ENCODE measurements at places on chromosomes 12 and 14.

DNA sequence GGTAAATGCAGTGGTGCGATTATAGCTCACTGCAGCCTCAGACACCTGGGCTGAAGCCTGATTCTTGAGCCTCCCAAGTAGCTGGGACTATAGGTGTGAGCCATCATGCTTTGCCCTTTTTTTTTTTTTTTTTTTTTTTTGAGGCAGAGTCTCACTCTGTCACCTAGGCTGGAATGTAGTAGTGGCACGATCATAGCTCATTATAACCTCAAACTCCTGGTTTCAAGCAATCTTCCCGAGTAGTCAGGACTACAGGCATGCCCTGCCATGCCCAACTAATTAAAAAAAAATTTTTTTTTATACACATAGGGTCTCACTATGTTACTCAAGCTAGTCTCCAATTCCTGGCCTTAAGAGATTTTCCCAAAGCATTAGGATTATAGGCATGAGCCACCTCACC, 6.9 kb downstream of the ATP2A2 start:
- DNase-seq, result no peak

DNA sequence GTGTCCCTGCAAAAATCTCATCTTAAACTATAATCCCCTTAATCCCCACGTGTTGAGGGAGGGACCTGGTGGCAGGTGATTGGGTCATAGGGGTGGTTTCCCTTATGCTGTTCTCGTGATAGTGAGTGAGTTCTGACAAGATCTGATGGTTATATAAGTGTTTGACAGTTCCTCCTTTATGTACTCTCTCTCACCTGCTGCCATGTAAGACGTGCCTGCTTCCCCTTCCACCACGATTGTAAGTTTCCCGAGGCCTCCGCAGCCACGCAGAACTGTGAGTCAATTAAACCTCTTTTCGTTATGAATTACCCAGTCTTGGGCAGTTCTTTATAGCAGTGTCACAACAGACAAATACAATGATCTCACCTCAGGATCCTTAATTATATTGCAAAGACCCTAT, 45.2 kb upstream of the MAP1LC3B2 start:
- DNase-seq, result no peak

DNA sequence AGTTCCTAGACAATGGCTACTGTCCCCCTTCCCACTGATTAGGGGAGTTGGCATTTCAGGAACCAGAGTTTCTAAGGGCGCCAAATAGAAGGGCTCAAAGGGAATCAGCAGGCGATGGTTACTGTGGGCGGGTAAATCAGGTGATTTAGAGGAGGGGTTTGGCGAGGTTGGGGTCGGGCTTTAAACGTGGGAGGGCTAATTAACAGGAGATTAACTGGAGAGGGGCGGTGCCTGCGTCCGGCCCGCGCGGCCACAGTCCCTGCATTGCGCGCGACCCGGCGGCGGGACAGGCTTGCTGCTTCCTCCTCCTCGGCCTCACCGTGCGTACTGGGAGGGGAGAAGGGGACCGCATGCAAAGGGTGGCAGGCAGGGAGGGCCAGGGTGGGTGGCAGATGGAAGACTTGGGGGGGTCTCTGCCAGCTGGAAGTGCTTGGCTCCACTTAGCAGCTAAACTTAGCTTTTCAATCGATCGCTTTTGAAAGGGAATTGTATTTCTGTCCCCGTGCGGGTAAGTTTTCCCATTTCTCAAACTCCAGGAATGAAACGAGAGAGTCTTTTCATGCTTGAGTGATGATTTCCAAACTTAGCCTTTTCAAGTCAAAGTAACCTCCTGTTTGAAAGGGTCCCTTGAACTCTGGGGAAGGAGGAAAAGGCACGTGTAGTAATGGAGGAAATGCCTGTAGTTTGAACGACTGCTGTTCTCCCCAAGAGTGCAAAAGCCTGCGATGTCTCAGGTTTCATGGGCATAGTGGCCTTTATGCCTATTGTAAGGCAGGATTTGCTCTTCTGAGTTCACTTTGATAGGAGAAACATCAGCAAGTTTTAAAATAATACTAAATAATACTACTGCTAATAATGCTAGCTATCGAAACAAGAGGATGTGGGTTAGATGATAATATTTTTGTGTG, at the start of gene MGST1:
MGST1 (plus strand) TSS at position 255 of the 908 bp plus-strand sequence. CDS start 6,608 bp downstream, outside the sequence.
- no peak for DNase-seq

DNA sequence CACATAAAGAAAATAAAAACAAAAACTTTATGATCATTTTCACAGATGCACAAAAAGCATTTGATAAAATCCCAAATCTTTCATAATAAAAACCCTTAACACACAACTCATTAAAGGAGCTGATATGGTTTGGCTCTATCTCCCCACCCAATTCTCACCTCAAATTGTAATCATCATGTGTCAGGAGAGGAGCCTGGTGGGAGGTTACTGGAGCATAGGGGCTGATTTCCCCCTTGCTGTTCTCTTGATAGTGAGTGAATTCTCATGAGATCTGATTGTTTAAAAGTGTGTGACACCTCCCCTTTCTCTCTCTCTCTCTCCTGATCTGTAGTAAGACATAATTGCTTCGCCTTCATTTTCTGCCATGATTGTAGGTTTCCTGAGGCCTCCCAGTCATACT, 790.7 kb downstream of the C12orf50 start:
- no peak for DNase-seq

DNA sequence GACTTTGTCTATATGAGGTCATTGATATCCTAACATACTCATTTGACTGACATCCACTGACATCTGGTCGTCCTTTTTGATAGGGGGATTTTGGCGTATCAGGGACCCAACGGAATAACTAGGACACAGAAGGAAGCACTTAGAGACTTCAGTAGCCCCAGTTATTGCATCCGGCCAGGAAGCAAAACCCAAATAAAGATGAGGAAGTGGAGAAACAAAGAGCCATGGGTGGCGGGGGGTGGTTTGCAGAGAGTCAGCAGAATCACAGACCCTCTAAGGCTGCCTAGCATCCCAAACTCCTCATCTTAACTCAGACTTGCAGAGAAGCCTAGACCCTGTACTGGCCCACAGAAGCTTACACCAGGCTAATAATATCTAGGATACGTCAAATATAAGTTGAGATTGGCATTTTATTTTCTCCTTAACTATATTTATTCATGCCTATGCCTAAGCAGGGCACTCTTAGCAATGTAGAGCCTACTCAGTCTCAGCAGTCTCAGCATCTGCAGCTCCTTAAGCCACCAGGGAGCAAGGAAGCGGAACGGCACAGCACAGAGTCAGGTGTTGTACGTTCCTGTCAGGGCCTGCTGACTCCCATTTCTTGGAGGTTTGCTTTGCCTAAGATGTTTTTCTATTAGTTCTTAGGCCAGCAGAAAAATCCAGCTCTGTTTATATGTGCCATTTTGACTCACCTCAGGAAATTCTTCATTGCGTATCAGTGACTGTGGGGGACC, 45.1 kb downstream of the KCNA1 start:
- no peak for DNase-seq

DNA sequence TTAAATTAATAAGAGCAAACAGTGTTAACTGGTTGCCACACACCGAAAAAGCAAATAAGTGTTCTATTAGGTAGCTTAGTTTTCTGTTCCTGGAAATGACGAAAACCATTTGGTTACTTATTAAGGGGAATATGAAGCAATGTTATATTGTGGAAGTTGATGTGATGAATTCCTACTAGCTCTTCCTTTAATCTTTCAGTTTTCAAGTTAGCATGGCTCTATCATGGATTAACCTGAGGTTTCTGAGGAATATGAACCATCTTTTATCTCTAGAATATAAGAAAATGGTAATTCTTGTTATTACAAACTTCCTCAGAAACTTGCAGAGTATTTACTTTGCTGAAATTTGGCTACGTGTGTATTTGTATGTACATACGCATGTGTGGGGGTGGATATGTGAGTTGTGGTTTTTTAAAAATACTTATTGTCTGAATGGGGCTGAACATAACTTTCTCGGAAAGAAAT, 245.7 kb downstream of the KCNC2 start:
- DNase-seq, result no peak

GRCh38 chr14:67641480-67641879, 21.8 kb downstream of the ARG2 start:
- DNase-seq, result no peak

DNA sequence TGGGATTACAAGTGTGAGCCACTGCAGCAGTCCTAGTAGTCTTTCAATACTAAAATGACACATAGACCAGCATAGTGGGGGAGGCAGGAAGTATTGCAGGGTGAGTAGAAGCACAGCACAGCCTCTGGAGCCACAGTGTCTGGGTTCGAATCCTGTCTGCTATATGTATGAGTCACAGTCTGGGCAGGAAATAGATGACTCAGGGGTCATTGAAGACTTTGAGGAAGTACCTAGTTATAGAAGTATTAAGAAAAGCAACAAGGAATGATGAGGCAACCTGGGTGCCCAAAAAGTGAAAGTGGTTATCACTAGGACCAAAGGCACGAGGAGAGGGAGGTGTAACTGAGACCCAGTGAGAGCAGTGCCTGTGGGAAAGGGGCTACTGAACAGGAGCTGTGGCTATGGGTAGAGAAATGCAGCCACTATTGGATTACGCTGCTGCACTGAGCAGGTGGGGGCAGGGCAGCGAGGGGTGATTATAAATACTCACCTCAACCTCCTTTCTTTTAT, 124.0 kb downstream of the PDE3A start:
- DNase-seq, result no peak

GRCh38 chr12:68189821-68190242, 30.3 kb upstream of the IFNG start:
- peak; percentile 16 for DNase-seq

- no peak for DNase-seq
Measured at GRCh38 chr12:19994968-19995367, 373.4 kb upstream of the PDE3A start.

DNA sequence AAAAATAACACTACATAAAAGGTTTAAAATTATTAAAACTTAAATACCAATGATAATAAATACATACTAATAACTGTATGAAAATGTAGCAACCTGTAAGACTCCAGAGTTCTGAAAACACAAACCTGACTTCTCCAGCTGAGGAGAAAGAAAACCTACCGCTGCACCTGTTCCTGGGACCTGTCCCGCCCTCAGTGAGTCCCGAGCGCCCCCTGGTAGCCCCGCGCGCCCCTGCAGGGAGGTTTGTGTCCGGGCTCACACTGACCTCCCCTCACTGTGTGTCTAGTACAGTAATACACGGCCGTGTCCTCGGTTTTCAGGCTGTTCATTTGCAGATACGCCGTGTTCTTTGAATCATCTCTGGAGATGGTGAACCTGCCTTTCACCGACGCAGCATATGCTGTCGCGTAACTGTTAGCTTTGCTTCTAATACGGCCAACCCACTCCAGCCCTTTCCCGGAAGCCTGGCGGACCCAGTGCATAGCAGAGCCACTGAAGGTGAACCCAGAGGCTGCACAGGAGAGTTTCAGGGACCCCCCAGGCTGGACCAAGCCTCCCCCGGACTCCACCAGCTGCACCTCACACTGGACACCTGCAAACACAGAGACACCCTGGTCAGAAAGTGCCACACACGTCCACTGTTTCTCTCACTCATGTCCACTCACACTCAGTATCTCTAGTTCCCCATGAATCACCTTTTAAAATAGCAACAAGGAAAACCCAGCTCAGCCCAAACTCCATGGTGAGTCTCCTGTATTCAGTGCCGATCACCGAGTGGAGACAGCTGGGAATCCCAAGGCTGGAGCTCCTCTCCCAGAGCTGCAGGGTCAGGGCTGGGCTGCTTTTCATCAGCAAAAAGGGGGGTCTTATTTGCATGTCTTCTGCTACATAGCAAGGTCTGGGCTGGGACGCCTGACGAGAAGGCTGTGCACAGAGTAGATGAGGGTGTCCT, 1276.3 kb downstream of the TMEM121 start:
- DNase-seq, result no peak

- no peak for DNase-seq
Measured at GRCh38 chr12:102300824-102301461, 103.3 kb upstream of the PMCH start.

DNA sequence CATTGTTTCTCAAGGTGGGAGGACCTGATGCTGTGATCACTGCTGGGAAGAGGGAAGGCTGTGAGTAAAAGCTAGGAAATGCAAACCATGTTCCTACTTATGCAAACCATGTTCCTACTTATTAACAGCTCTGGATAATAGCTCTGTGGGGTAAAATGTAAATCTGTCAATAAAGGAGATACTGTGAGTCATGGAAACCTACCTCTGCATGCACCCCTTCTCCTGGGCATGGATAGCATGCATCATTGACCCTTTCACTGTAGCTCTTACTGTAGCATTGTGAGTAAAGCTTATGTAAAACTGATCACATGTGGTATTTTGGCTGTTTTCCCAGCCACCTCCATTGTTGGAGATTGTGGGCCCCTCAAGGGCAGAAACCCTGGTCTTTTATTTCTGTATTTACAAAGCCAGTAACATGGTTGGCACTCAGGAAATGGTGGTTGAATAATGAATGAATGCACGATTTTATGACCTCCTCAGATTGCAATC, 253.7 kb downstream of the GRIN2B start:
- DNase-seq, result no peak

DNA sequence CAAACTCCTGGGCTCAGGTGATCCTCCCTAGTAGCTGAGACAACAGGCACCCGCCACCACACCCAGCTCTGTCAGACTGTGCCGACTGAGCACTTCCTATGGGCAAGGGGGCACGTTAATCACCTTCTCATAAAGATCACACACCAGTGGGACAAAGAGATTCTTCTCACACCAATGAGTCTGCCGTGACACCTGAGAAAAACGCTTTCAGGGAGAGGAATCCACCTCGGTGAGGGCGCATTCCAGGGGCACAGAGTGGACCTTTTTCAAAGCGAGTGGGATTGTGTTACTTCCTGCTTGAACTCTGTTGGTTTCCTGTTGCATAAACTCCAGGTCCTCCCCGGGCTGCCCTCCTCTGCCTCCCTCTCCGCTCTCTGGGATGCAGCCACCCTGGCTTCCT, 17.5 kb upstream of the SCARB1 start:
- no peak for DNase-seq

- no peak for DNase-seq
Measured at GRCh38 chr14:95341115-95341514, 21.4 kb upstream of the CLMN start.

DNA sequence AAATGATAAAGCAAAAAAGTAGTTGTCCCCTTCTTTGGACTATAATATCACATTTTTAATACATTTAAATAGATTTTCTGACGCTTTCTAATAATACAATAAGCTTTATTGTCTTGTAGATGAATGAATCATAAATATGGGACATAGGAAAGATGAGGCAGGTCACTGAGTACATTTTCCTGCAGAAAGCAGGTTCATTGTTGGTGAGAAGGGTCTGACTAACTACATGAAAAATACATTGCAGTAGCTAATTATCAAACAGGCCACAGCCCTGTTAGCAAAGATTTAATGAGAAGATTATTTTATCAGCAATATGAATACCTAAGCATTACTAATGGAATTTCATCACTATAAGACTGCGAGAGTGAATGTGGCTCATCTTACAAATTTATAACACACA, 45.6 kb downstream of the ABCD2 start:
- no peak for DNase-seq
